IPS DF 6.9 (cell line): ENCODE measurements at places on chromosomes 2 and 18.

DNA sequence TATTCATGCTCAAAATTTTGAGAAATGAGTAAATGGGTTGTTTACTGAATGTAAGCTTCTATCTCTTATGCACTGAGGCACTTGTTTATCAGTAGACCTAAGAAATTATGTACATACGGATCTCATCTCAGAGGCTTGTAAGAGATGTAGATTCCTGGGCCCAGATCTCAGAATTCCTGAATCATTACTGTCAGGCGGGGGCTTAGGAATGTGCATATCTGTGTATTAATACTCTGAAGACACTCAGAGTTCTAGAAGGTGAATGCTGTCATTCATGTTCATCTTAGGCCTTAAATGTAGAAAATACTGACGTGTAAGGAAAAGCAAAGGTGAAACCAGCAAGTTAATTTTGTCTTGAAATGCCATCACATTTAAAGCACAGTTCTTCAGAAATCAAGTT is 169.6 kb downstream of the FMNL2 start:
- no peak for DNase-seq

DNA sequence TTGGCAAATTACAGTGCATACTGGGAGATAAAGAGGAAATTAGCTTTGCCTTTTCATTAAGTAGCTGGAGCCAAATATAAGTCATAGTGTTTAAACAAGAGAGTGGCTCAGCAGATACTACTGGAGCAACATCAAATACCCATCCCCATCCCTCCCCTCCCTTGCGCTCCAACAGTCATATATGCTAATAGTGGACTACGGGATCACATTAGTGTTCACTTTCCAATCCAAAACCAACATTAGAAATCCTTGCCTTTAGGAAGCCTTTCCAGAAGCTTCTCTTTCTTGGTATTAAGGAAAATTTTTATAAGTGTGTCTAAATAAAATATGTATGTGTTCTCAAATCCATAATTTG is 1669.3 kb downstream of the SUCLG1 start:
- DNase-seq, result no peak

GRCh38 chr2:112658839-112659667 is 13.3 kb downstream of the SLC20A1 start:
- no peak for DNase-seq

DNA sequence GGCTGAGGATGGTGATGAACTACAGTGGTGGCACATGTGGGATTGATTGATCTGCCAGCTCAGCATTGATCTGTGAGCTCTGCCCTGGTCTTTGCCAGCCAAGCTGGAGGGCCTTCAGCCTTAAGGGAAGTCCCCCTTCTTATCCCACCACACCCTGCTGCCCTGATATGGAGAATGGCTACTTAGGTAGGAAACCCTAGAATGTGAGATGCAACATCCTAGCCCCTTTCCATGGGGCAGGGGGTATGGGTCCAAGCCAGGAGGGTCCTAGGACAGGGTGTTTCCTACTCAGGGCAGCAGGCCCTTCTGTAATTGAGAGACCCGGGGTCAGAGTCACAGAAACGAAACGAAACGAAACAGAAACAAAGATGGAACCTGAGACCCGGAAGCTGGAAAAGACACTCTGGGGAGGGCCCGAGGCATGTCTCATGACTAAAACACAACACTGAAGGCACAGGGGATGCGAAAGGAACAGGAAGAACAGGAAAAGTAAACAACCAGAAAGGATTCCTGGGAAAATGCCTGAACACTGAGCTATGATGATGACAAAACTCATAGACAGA is 16.9 kb upstream of the SULT1C2 start:
- no peak for DNase-seq

GRCh38 chr18:35782926-35783325 is 189.6 kb upstream of the RMP24 start:
- DNase-seq, result no peak

GRCh38 chr2:105248316-105249070 is 7.0 kb downstream of the GPR45 start:
- DNase-seq, result no peak

DNA sequence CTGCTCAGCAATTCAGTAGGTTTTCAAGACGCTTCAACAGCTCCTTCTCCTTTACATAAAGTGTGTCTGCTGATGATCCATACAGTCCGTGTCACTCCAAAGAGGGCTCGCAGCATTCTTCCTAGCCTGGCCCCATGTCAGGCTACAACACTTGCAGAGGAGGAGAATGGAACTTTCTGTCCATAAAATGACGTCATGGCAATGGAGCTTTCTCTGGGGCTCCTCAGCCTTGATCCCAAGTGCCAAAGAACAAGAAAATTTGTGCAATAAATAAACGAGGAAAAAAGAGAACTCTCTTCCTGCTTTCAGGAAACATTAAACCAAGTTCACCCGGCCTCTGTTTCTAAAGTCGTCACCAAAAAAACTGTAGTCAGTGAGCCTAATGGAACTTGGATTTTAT is 199.5 kb upstream of the MEIS1 start:
- no peak for DNase-seq

DNA sequence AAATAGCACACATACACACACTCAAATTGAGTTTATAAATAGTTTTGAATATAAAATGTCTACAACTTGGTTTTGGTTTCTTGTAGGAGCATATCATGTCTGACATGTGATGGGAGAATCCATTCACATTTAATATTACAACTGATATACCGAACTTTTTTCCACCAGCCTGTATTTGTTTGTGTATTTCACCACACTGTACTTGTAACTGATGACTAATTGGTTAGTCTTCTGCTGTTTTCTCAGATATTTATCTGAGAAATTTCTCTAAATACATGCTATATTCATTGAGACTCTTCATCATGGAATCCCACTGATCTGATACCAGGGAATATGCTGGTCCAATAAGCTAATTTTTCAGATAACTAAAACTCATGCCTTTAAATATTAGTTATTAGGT is 56.3 kb upstream of the UBXN4 start:
- no peak for DNase-seq

GRCh38 chr2:100252811-100253698 is 69.2 kb downstream of the LONRF2 start:
- DNase-seq, result no peak

- DNase-seq, result no peak
Observed at GRCh38 chr2:182618672-182619079, 97.4 kb upstream of the DNAJC10 start.

GRCh38 chr2:178844269-178844668 is 37.0 kb upstream of the TTN start:
- DNase-seq, result no peak

DNA sequence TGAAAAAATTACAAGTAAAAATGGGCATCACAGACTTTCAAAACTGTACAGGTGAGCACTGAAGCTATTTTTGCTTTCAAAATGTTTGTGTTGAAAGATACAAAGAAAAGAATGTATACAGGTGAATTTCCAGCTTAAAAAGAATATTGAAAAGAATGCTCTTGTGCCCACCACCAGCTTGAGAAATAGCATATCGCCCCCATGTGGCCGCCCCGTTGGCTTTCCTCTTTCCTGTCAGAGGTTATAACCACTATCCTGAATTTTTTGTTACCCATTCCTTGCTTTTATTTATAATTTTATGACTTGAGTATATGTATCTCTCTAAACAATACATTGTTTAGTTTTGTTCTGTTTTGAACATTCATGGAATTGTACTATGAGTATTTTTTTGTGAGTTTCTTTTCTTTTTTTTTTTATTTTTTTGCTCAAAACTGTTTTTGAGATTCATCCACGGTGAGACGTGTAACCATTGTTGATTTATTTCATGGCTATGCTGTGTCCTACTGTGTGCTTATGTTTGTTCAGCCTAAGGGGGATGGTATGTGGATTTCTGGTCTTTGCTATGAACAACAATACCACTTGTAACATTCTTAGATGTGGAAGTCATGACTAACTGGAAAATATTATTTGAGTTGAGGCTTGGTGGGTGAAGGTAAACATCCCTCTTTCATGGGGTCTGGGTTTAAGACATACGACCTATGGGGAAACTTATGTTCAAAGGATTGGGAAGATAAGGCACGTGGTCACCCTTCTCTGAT is 11.6 kb downstream of the TRPM8 start:
- DNase-seq, result no peak
